Chondrocyte (in vitro differentiated cells): ENCODE measurements at places on chromosomes 4 and X. TPM values are rescaled to one million over a fixed set of nuclear protein-coding genes. Genes with fewer than 3 reads are reported as not detected.

BTK gene
- total RNA-seq = not detected in 3 replicates

RNF175 gene
- 0.62 to 1.2 TPM (median 0.99 TPM) in 3 replicates for total RNA-seq

REPS2 gene
- total RNA-seq = 2.0 to 2.4 TPM (median 2.2 TPM) in 3 replicates

DNA sequence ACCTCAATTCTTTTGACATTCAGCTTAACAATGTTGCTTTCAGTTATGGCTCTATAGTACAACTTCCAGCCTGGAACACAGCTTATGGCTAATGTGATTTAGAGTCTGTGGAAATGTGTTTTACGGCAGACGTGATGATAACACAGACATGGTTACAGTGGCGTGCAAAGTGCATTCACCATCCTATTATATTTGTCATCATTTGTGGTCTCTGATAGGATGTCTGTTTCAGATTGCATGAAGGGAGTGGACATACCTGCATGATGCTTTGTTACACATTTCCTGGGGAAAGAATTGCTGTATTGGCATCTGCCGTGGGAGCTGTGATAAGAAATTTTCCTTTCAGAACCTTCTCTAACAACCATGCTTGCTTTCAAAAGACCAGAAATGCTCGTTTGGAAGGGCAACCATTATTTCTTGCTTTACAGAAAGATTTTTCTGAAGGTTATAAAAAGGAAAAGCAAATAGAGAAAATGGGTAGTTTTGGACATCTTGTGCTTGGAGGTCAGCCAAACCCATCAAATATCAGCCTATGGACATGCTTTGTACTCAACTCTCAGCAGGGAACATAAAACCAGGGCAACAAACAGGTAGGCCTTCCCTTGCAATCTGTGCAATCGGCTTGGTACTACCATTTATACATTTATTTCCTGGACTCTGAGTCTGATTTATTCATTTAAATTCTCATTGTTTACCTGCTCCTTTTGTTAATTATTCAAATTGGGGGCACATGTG is 273.9 kb downstream of the TLL1 start:
- DNase-seq = no peak

DNA sequence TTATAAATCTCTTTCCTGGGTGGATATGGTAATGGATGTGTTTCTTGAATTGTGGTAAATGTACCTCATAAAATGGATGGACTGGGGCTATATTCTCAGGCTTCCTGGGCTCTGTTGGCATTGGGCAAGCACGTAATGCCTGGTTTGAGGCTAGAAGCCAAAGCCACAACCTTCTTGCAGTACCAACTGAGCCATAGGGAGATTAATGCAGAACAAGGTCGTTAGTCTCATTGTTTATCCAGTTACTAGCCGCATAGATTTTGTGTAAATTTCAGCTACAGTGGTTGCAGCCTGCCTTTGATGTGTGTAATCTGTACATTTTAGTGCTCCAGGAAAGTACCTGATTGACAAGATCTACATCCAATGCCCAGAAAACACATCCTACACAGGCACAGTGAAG is 7.2 kb upstream of the LEF1 start:
- no peak for DNase-seq

- no peak for DNase-seq
These were observed 43.8 kb upstream of the SETD7 start for GRCh38 chr4:139599594-139600374.

DNA sequence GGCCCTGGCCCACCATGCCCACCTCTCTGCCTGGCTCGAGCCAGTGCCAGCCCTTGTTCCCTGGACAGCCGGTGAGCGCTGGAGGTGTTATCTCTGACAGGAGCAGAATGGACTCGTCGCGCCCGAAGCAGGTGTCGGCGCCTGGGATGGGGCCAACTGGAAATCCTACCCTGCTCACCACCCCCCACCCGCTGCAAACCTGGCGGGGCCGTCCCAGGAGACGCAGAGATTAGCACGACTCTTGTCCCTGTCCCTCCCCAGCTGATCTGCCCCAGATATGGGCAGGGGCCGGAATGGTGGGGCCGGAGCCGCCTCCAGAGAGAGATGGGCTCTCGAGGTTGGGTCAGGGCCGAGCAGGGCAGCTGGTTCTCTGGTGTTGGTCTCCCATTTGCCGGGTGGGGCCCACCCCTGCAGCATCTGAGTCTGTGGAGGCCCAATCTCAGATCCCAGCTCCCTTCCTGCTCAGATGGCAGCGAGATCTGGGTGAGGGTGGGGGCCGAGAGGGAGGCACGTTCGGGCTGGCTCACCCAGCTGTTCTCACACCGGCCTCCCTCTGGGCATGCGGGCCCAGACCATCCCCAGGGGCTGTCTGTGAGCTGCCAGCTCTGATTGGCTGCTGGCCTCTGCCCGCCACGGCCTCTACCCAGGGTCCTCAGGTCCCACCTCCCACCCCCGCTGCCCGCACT is 20.1 kb upstream of the FGFR3 start:
- no peak for DNase-seq

- DNase-seq = no peak
These were observed 2.0 kb downstream of the ELK1 start for GRCh38 chrX:47648376-47648775.

- DNase-seq = no peak
These were observed 50.7 kb upstream of the PRSS48 start for GRCh38 chr4:151226004-151226932.

GRCh38 chrX:91414713-91415112 is 19.9 kb upstream of the PABPC5 start:
- DNase-seq = no peak

DNA sequence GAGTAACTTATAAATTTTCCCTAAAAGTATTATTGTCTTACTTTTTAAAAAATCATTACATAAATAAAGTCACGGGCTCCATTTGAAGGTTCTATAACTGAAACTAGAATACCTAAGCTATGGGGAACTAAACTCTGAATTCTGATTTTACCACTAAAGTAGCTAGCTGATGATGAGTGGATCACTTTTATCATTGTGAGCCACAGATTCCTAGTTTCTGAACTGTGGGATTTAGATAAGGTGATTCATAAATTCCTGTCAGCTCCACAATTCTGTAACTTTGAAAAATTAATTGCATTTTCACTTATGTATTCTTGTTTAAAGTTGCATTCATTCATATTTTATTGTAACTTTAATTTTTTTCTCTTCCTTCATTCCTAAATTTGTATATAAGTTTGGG is 540.9 kb downstream of the GBA3 start:
- DNase-seq = no peak

DNA sequence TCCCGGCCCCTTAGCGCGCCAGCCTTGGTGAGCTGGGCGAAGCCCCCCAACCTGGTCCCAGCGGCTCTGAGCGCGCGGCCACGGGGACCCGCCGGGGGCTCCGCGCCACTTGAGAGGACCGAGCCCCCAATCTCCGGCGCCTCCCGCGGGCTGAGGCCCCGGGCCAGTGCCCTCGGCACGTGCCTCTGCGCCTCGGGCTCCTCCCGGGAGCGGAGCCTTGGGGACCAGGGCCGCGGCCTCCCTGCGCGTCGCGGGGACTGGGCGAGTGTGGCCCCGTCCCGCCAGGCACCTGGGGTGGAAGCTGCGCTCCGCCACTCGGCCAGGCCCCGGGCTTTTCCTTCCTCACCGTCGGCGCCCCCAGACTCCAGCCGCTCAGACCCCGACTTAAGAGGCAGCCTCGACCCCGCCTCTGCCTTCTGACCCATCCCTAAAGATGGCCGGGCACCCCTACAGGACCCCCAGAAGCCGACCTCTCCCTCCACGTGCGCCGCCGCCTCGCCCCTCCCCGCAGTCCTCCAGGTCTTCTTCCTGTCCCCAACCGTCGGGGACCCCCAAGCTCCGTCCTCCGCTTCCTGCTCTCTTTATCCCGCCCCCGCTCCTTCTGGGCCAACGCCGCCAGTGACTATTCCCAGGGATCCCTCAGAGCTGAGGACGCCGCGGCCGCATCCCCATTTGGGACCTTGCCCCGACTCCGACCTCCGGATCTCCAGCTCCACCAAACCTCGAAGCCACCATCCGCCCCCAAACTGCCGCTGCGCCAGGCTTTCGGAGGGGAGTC is 752 bp downstream of the ERAS start:
- no peak for DNase-seq
